ENCODE measurements at places on chromosomes 12 and 14.

- DNase-seq = no peak
These were observed 99.9 kb downstream of the BCAT1 start for GRCh38 chr12:24848941-24849477.

DNA sequence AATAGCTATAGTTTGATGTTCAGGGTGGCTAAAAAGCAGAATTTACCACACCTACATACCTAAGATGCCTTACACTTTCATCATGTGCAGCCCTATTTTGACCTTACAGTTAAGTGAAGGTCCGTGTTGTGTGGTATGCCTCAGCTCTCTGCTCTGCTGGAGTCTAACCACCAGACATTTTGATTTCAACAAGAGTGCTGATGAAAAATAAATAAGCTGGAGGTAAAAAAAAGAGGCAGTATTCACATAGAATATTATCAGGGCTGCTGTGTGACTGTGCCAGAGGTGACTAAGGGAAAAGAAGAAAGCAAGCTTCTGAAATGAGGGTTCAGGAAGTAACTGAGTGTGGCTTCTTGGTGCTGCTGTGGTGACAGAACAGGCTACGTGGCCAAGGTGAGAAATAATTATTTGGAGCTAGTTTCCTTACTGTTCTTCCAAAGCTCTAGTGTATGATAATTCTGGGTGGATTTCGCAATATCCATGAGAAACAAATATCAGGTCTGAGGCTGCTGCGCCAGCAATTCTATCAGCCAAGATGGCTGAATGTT is 188.8 kb downstream of the STXBP6 start:
- DNase-seq = no peak

DNA sequence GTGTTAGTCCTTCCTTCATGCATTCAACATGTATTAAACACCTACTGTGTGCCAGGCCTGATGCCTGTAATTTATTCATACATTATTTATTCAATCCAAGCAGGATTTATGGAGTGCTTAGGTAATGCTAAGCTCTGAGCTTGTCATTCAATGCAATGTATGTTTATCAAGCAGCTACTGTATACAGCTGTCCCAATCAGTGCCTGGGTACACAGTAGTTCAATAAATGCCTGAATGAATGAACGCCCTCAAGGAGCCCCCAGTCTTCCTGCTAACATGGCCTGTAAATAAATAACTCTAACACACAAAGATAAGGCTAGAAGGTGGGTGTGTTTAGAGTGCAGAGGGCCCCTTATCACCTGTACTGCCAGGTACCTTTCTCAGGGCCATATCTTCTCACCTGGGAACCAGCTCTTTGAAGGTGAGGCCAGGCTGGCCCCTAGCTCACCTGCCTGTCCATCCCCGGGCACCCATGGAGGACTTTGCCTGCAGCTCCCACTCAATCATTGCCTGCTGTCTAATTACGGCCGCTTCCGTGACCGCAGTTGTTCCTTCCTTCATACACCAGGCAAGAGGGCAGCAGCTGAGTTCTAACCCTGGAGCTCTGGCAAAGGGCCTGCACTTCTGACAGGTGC is 20.0 kb upstream of the KDM2B start:
- no peak for DNase-seq

DNA sequence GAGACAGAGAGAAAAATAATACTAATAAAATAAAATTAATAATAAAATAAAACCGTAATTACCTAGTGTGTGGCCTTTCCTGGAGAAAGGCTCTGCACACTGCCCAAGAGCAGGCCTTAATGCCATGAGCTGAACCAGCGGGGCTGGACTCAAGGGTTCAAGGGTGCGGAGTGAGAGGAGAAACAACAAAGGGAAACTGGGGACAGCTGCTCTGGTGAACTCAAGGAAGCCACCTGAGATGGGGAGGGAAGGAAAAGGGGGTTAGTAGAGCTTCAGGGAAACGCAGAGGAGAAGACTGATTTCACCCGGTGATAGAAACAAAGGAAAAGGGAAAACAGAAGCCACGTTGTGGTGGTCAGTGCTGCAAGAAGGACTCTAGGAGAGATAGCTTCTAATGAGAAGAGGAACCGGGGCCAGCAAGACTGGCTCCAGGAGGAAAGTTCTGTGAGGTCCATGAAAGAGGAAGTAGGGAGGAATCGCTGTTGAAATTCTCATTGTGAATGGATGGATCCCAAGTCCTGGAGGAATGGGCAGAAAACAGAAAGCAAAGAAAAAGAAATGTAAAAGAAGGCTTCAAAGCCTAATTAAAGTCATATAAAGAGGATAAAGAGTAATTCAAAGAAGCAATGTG is 48.3 kb upstream of the BCL2L14 start:
- peak; percentile 81 for DNase-seq

- peak; percentile 57 for DNase-seq
These were observed 96.3 kb upstream of the EVL start for GRCh38 chr14:99968941-99969340.

DNA sequence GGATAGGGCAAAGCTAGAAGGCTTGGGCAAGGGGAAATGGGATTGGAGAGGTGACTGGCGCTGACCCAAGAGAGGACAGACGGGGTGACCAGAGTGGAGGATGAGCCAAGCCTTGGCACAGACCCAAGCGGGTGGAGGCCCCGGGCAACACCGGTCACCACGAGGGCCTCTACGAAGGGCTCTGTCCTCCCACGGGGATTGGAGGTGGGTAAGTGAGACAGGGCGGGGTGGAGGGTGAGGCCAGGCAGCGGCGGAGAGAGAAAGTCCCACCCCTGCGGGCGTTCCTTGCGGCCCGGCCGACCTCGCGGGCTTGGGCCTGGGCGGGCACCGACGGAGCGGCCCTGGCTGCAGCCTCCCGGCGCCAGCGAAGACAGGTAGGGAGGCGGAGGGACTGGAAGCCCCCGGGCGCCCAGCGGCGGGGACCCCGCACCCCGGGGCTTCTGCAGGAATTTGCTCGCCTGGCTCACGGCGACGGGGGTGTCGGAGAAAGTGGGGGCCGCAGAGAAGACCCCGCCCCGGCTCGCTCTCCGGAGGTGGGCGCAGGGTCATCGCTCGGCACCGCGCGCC is at the start of gene PAPLN:
TSS of gene PAPLN (plus strand) at position 288 of the 567 bp plus-strand sequence. CDS start 2,273 bp downstream, outside the sequence.
- peak; percentile 83 for DNase-seq

DNA sequence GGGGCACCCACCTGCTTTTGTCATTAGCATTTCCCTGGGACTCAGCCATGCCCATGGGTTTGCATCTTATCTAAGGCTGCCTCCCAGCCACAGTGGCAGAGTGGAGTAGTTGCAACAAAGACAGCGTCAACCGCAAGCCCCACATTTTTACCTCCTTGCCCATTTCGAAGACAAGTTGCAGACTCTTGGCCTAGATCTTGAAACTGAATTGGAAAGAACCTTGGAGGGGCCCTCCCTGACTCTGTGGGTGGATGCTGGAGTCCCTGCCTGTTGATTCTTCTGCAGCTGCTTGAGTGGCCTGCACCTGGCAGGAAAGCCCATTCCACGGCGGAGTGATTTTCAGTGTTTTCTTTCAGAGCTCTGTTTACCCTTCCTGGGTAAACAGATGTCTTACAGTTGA is 309.0 kb downstream of the VRK1 start:
- DNase-seq = no peak

DNA sequence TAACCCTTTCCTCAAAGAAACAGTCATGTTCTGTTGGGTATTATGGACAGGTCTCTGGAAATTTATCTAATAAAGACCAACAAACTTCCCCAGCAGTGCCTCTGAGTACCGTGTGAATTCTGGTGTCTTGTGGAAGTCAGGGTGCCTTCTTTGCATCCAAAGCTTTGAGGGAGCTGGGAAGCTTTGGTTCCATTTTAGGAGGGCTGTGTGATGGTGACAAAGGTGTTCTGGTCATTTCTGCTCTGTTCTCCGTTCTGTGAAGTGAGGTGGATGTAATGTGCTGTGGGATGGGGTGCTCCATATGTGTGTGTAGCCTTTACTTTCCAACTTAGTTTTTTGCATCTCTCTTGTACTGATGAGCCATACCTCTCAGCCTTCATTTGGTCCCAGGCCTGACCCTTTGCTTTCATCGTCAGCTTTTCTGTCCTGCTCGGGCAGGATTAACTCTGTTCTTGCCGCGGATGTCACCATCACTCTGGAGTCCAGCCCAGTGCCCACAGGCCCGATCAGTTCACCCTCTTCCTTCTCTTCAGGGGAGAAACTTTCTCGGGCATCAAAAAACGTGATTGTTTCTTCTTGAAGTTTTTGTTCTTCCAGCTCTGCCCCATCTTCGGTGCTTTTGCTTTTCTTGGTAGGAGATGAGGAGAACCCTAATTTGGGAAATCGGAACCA is 13.2 kb downstream of the PLD4 start:
- DNase-seq = no peak

GRCh38 chr12:7154901-7155470 is 24.8 kb downstream of the CLSTN3 start:
- no peak for DNase-seq

- DNase-seq = no peak
These were observed 6.2 kb downstream of the RERG start for GRCh38 chr12:15214851-15215601.

DNA sequence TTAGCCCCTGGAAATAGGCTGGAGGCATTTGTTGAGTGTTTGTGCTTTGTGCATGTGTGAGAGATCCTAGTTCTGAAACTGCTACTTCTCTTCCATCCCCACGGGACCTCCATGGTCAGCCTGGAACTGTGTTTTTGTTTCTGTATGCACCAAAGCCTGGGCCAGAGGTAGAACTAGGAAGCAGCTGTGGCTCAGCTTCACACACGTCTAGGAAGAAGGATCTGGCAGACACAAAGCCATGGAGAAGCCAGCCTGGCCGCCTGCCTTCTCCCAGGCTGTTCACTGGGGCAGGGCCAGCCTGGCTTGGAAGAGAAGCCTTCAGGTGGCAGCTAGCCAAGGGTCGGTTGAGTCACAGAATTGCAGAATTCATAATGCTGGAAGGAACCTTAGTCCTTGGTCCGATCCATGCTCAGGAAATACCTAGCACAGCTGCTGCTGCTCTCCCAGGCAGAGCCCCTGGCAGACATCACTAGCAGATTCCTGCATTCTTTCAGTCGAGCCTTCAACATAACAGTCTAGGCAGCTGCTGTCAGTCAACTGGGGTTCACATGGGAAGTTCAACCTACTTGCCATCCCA is 27.0 kb downstream of the RIN3 start:
- peak; percentile 78 for DNase-seq

- no peak for DNase-seq
These were observed 92.9 kb downstream of the ERC1 start for GRCh38 chr12:1083889-1084262.

DNA sequence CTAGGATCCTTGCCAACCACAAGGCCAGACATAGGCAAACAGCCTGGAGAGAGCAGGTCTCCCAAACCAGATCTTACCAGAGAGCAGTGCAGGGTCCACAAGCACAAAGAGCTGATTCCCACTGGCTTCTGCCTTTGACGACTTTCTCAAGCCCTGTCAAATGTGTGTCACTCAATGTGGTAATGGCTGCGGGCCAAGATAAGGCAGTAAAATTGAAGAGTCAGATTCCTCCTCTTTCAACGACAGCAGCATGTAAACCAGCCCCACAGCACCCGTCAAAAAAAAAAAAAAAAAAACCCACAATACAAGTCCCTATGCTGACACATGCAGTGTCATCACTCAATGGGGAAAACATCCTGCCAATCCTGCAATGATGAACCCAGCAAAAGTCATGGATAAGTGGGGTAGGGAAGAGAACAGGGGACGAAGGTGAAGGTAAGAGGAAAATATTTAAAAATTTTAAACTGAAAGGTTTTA is at the start of gene STON2:
TSS of gene STON2 (minus strand) at position 123 of the 477 bp plus-strand sequence. CDS start 1,942 bp downstream, outside the sequence.
- DNase-seq = peak; percentile 78

DNA sequence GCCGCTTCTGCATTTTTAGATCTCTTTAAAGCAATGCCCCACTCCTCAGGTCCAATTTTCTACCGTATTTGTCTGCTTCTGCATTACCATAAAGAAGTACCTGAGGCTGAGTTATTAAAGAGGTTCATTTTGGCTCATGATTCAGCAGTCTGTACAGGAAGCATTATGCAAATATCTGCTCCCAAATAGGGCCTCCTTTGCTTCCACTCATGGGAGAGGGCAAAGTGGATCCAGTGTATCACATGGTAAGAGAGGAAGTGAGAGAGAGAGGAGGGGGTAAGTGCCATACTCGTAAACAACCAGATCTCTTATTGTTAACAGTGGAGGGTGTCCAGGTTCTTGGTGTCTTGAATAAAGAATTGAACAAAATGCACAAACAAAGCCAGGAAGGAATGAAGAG is 316.1 kb upstream of the SEL1L start:
- DNase-seq = no peak

DNA sequence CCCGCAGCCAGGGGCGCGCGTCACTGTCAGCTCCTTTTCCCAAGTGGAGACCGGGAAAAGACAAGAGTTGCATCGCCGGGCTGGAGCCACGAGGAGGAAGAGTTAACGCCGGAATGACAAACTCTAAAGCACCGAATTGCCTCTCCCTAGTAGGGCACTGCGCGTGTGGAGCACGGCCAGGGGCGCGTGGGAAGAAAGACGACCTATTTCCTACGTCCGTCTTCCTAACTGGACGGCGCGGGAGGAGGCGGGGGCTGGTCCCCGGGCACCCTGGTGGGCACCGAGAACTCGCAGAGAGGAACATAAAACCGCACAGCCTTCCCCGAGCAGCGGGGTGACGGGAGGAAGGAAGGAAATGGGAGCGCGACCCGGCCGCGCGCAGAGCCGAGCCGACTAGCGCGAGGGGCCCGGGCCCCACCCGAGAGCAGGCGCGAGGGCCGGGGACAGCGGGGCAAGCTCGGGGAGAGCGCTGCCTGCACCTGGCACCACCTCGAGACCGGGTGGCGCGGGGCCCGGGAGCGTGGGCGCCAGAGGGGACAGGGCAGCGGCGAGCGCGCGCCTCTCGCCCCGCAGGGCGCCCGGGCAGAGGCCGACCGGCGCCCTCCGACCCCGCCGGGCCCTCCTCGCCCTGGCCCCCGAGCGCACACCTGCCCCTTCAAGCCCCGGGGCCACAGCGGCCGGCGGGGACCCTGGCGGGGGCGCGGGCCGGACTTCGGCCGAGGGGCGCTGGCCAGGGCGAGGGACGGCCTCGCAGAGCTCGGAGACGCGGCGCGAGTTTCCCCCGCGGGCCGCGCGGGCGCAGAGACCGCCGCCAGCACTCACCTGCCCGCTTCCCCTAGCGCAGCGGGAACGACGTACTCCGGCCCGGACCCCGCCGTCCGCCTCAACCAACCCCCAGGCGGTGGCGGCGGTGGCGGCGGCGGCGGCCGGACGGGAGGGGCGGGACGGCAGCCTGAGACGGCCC is at the start of gene SETD3:
TSS of gene SETD3 (minus strand) at position 954 of the 964 bp plus-strand sequence. CDS start 15,054 bp downstream, outside the sequence.
- DNase-seq = peak; percentile 89

GRCh38 chr14:61670576-61670975 is 24.7 kb upstream of the HIF1A start:
- DNase-seq = no peak

GRCh38 chr12:2634471-2634870 is 160.3 kb upstream of the FKBP4 start:
- peak; percentile 83 for DNase-seq

- peak; percentile 77 for DNase-seq
These were observed 231.8 kb upstream of the AMIGO2 start for GRCh38 chr12:47311568-47311967.
